Activated T-cell treated with anti-CD3 and anti-CD28 coated beads for 4 hours (primary cell): ENCODE measurements at places on chromosomes 1 and 21.

GRCh38 chr1:16006552-16007485 lies 2.8 kb downstream of the SRARP start:
- no peak for DNase-seq

- no peak for DNase-seq
Observed at GRCh38 chr1:210371916-210372315, 43.2 kb downstream of the HHAT start.

DNA sequence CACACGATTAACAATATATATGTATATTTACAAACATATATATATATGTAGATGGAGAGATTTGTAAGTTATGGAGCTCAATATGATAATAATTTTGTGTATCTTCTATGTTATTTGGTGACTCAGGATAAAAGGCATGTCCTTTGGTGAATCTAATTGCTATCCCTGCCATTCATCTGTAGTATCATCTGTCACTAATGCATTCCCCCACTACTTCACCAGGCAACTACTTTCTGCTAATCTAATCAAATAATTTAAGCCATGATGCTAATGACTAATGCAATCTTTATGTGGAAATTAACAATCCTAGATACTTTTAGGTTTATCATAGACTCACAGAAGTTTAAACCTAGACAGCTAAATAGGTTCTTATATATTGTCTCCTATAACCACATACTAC lies 1074.5 kb downstream of the PLA2G4A start:
- no peak for DNase-seq

- no peak for DNase-seq
Observed at GRCh38 chr1:217134857-217135568, 411.8 kb upstream of the ESRRG start.

GRCh38 chr1:46757956-46758528 lies 39.1 kb upstream of the EFCAB14 start:
- no peak for DNase-seq

DNA sequence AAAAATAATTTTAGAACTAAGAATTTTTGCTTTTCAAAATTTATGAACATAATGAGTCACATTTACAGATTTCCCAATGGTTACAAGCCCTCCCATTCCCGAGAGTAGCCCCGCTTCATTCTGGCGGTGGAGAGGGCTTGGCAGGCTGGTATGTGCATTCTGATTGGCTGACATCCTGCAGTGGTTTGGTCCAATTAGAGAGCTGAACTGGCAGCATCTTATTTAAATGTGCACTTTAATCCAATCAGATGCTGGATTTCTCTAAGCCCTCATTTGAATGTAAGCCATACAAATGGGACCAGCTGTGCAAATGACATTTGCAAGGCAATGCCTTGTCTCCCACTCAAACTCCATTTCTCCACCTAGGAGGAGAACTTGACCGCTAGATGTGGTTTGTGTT lies 18.0 kb upstream of the TRIM17 start:
- no peak for DNase-seq

DNA sequence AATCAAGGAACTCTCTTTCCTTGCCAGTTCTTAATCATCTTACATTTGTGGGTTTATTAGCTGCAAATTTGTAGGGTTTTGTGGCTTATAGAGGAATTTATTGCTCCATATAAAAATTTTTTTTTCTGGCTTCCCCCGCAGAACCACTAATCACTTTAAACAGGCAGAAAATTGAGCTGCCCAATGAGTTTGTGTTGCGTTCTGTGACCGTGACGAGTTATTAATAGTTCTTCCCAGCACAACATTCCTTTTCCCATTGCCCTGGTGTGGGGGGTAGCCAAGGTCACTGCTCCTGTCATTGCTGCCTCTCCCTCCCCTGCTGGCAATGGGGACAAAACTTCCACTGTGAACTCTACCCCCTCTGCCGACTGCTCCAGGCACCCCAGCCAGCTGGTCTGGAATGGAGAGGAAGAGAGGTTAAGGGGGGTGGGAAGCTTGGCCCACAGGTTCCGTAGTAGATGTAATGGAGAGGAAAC lies 55.1 kb downstream of the UBE2T start:
- DNase-seq: no peak
